Cardiac fibroblast (primary cell): ENCODE measurements at places on chromosomes 11 and 22.

- no peak for DNase-seq
Observed at GRCh38 chr22:22554587-22555284, 4.3 kb downstream of the PRAME start.

DNA sequence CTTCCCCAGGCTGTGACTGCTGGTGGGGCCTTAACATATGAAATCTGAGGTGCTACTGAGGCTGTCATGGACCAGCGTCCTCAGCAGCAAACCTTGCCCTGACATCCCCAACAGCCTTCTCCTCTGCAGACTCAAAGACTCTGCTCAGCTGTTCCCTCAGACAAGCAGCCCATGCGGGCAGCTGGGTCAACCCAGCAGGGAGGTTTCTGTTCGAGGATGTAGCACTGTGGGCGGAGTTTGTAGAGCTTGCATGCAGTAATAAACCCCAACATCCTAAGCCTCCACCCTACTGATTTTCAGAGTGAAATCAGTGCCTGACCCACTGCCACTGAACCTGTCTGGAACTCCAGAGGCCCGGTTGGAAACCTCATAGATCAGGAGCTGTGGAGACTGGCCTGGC, 88.8 kb upstream of the XKR3 start:
- no peak for DNase-seq

- DNase-seq: no peak
Observed at GRCh38 chr11:35106595-35106994, 32.4 kb upstream of the CD44 start.

DNA sequence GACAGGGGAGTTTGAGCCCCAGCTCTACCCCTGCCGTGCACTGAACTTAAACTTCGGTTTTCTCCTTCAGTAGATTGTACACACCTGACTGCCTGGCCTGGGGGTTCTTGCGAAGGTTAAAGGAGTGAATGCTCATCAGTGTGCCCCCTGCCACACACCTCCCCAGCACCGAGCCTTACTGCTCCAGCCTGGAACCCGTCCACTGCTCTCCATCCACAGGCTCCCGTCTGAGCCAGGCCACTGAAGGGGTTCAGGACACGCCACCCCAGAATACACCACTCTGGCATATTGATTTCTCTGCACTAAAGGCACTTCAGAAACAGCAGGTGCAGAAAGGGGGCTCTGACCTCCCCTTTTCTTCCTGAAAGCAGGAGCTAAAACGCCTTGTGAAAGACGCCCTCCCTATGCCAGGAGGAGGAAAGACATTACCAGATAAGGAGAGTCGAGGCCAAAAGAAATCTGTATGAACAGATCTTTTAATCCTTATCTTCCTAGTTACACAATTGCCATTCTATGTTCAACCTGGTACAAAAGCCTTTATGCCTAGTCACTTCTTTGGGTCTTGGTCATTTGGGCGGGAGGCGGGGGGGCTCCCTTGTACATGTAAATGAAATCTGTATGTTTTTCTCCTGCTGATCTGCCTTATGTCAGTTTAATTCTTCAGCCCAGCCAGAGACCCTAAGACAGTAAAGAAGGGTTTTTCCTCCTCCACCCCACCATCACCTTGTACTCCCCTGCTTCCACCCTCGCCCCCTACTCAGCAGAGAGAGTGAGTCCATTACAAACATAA, 1.9 kb upstream of the SSTR3 start:
- no peak for DNase-seq
